Activated B cell treated with CpG ODN at 0.5 μM for 24 hours (primary cell): ENCODE measurements at places on chromosomes 2 and 18.

- no peaks in the 10 kb centered on the region for H3K36me3 ChIP-seq
- H3K4me1 ChIP-seq = peaks cover 13% of the 10 kb centered on the region
- H3K27me3 ChIP-seq = peaks cover 16% of the 10 kb centered on the region
- DNase-seq = no peak
- no peak overlapping the region for H3K4me3 ChIP-seq
Measured at GRCh38 chr2:589281-590130, 87.7 kb downstream of the TMEM18 start.

DNA sequence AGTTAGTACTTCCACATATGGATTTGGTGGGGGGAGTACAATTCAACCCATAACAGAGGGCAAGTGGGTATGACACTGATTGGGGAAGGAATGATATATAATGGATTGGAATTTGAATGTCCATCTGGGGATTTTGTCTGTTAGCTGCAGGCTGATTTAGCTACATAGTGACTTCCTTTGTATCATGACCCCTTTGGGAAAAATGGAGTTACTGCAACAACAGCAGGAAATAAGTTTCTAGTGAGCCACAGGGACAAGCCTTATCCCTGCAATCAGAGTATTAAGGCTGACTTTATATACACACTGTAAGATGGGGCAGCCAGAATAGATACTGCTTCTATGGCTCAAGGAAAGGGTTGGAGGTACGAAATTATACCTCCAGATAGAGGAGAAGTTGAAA lies 404.4 kb upstream of the MEIS1 start:
- no peaks in the 10 kb centered on the region for H3K27me3 ChIP-seq
- no peaks in the 10 kb centered on the region for H3K4me1 ChIP-seq
- no peak overlapping the region for H3K27ac ChIP-seq
- DNase-seq = no peak
- H3K36me3 ChIP-seq = no peaks in the 10 kb centered on the region
- no peak overlapping the region for H3K4me3 ChIP-seq

DNA sequence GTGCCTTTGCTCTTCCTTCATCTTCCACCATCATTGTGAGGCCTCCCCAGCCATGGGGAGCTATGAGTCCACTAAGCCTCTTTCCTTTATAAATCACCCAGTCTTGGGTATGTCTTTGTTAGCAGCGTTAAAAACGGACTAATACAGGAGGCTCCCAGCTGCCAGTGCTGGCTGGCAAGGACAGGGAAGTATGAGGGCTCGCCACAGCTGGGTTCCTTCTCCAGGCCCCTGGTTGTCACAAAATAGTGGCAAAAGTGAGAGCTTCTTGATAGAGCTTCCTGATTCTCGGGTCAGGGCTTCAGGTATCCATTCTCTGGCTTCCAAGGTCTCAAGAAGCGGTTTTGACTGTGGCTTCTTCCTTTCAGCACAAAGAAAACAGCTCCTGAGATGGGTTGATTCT lies 85.0 kb downstream of the ZNF516 start:
- no peak overlapping the region for H3K27ac ChIP-seq
- DNase-seq = no peak
- H3K27me3 ChIP-seq = no peaks in the 10 kb centered on the region
- H3K4me1 ChIP-seq = peaks cover 6% of the 10 kb centered on the region
- H3K36me3 ChIP-seq = peaks cover 10% of the 10 kb centered on the region
- no peak overlapping the region for H3K4me3 ChIP-seq

DNA sequence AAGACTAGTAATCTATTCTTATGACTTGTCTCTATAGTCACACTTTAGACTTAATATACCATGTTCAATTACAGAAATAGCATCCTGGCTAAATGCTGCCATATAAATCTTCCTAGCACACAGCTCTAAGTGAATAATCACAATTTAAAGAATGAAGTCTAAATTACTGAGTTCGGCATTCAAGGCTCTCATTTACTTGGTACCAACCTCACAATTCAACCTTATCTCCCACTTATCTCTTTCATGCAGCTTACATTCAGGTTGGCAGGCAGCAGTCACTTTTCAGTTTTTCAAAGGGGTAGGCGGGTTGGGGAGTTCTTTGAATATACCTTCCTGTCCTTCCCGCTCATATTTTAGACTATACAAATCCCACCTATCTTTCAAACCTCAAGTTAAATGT lies 1.5 kb downstream of the MMADHC start:
- peaks cover 45% of the 10 kb centered on the region for H3K36me3 ChIP-seq
- peaks cover 54% of the 10 kb centered on the region for H3K4me1 ChIP-seq
- H3K4me3 ChIP-seq = peak overlapping the region; percentile 74
- DNase-seq = no peak
- peak overlapping the region; percentile 4 for H3K27ac ChIP-seq
